ENCODE measurements at places on chromosomes 5 and 9.

- DNase-seq, result no peak
These were observed 154.1 kb downstream of the TAF11L14 start for GRCh38 chr5:17788351-17788750.

- DNase-seq, result no peak
These were observed 60.5 kb downstream of the ANKH start for GRCh38 chr5:14810928-14811572.

DNA sequence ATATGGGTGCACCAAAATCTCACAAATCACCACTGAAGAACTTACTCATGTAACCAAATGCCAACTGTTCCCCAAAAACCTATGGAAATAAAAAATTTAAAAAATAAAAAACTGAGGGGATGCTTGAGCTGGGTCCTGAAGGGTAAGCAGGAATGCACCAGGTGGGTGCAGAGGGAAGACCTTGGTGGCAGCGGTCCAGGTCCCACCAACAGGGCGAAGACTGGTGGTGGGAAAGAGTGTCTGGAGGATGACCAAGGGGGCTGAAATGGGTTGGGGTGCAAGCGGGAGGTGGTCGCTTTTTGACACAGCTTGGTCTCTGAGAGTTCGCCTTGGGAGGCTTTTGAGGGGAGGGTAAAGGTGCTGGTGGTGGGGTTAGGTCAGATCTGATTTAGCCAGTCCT, 3.3 kb upstream of the DAB2IP start:
- no peak for DNase-seq

DNA sequence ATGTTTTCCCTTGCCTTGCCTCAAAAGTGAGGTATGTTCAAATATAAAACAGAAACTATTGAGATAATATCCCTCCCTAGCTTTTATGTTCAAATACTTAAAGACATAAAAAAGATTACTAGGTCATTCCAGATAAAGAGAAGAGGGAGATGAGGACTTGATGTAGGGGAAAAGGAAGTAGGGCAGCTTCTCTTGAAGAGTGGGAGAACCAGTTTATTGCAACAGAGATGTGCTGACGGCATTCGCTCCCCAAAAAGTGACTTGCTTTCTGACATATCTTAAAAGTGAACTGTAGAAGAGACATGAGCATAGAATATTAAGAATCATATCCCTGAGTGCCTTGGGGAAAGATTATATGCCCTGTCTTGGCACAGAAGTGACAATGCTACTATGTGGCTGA, 330.2 kb upstream of the NREP start:
- DNase-seq, result no peak

- no peak for DNase-seq
These were observed 258.1 kb upstream of the EDIL3 start for GRCh38 chr5:84642795-84643194.

DNA sequence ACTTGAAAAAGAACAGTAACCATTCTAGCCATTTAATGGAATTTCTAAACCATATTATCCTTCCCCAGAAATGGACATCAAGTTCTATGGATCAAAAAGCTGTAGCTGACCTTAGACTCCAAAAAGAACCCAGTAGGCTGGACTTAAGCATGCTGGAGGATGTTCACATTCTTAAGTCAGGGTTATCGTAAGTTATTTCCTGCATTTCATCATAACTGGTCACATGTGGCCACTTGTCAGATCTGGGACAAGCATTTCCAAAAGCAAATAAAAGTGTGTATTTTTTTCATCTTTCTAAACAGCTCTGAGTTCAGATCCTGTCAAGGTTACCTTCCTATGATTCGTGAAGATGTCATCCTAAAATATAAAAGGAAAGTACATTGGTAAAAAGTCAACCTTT, 274.5 kb upstream of the PTGER4 start:
- DNase-seq, result no peak

DNA sequence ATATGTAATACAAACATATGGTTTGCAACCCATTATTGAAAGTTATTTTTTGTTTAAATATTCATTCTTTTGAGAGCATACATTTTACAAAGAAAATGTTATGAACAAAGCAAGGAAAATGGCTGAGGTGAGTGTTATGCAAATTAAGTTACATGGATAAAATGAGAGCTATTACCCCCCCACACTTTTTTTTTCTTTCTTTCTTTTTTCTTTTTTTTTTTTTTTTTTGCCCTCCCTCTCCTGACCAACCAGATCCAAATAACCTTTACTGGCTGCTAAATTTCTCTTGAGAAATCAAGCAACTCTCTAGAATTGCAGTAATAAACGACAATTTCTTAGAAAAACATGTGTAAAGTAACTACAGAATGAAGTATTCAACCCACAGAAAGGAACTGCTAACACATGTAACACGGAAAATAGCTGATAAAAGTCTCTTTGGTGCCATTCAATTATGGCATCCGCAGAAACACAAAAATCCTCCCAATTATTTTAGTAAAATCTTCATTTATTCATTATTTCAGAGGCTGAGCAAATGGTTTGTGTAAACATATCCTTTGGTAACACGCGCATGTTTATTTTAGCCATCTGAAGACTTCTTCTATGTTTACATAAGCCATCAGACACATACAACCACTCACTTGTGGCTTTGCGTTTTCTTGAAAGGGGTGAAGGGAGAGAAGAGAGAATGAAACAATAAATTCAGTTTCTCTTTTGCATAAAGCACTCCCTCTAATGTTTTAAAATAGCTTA, 216.1 kb downstream of the NFIB start:
- no peak for DNase-seq

GRCh38 chr9:127541176-127541575, 70.9 kb upstream of the STXBP1 start:
- DNase-seq, result no peak

- DNase-seq, result no peak
These were observed 181.9 kb upstream of the TBCA start for GRCh38 chr5:77957931-77958521.

DNA sequence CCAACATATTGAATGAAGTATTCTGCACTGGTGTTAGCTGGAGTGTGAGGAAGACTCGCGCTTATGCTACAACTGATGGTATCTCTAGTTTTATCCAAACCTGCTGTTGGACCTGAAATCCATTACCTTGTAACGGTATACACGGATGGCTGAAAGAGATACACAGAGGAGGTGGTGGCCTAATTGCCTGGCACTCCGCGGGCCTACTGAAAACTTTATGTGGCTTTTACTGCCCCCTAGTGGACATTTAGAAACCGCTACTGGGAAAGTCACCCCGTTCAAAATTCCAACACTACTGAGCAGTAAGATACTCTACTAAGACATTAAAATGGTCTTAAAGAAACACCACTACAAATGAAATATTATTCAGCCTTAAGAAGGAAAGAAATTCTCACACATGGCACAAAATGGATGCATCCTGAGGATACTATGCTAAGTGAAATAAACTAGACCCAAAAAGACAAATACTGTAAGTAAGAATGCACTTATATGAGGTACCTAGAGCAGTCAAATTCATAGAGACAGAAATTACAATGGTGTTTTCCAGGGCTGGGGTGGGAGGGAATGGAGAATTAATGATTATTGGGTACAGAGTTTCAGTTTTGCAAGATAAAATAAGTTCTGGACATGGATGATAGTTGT, 100.4 kb downstream of the TTLL11 start:
- DNase-seq, result peak; percentile 55

- no peak for DNase-seq
These were observed 3.3 kb upstream of the LCN2 start for GRCh38 chr9:128145951-128146351.

DNA sequence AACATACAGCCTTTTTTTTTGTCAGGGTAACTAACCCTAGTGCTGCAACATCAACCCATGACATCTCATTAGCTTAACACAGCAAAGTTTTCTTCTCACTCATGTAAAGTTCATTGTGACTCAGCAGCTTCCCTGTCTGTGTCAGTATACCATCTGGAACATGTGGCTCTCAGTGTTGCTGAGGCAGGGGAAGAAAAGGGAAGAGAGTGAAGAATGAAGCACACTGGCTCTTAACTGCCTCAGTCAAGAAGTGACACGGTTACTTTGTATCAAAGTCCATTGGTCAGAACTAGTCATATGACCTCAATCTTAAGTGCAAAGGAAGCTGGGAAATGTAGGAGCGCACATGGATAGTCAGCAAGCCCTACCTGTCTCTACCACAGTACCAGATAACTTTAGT, 185.0 kb upstream of the ELL2 start:
- DNase-seq, result no peak

- no peak for DNase-seq
These were observed 232.0 kb downstream of the IRX1 start for GRCh38 chr5:3827624-3828023.

DNA sequence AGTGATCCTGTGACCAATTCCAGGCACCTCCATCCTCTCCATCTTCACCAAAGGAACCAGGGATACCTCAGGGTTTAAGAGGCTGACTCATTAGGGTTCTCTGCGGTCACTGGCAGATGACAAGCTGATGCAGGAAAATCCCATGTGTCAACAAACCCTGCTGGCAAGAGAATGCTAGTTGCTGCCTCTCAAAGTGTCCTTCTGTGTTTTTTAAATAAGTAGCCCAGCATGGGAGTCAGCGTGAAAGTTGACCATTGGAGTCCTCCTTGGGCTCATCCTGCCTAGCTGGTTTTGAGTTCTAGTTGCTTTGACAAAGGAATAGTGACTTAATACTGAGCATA, 200.2 kb downstream of the SLIT3 start:
- no peak for DNase-seq

DNA sequence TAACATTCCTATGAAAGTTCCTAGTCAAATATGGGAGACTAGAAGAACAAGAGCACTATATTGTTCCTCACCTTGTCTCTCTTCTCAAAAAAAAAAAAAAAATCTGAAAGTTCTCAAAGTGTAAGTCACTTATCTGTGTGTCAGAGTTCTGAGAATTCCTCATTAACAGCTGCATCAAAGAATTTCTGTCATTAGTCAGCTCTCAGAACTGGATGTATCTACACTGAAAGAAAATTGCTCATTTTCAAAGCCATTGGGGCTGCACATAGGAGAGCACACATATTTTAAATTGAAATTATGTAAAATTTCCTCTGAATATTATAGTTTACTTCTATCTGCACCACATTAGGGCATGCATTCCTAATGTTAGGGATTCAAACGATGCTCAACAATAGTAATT, 99.5 kb upstream of the FTMT start:
- DNase-seq, result no peak

DNA sequence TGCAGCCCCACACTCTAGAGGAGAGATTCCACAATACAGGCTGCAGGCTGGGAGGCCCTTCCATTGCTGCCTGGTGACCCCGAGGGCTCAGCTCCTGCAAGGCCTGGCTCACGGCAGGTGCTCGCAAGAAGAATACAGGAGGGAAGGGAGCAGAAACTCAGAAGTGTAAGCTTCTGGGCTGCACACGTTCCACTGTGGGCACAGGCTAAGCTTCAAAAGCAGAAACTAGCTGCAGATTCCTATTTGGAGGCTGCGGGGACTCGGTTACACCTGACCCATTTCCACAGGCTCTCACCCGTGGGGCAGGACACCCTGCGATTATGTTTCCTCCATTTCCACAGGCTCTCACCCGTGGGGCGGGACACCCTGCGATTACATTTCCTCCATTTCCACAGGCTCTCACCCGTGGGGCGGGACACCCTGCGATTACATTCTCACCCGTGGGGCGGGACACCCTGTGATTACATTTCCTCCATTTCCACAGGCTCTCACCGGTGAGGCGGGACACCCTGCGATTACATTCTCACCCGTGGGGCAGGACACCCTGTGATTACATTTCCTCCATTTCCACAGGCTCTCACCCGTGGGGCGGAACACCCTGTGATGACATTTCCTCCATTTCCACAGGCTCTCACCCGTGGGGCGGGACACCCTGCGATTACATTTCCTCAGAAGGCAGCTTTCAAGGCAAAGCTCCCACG, 10.3 kb downstream of the LPCAT1 start:
- DNase-seq, result peak; percentile 16

DNA sequence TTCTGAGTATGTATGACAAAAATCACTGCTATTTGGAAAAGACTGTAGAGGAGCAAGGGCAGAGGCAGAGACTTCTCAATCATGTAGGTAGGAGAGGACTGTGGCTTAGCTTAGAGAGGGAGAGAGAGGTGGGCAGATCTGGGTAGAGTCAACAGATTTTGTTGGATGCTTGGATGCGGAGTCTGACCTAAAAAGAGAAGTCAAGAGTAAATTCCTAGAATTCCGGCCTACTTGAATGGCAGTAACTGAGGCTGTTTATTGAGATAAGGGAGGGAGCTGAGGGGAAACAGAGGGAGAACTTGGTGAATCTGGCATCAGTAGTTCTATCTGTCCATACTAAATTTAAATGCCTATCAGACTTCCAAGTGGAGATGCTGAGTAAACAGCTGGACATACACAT, 2.4 kb downstream of the TICAM2 start:
- no peak for DNase-seq

DNA sequence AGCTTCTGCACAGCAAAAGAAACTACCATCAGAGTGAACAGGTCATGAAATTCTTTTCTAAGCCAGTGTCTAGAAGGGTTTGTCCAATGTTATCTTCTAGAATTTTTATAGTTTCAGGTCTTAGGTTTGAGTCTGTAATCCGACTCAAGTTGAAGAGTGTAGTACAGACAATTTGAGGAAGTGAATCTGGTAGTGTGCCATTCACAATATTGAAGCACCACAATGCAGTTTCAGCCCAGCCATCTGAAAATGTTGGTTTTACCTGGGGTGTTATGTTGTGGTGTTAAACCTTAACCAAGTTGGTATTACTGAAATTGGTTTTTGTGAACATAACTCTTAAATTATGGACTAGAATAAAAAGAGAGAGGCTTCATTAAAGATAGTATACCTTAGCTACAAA, 77.2 kb downstream of the ADAMTS16 start:
- no peak for DNase-seq

DNA sequence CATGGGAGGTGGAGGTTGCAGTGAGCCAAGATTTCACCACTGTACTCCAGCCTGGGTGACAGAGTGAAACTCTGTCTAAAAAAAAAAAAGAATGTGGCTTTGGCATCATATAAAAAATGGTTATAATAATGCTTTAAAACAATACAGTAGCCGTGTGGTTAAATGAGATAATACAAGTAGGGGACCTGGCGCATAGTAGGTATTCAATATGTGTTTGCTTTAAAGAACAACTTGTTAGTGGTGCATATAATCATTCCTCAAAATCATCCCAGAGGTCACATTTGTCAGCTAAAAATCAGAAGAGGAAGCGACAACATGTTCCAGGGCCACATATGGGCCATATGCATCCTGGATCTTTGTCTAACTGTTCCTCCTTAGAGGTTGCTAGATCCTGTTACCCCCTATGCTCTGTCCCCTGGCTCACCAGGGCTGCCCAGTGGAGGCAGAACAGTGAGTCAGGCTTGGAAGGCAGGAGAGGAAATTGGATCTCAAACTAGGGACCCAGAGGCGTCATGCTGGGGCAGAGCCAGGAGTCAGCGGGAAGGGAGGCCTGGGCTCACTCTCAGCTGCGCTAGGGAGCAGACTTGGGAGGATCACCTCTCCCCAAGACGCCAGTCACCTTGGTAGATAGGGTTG, 27.7 kb downstream of the LHX6 start:
- no peak for DNase-seq
